Stimulated activated CD8-positive, alpha-beta memory T cell treated with anti-CD3 and anti-CD28 coated beads, Interleukin-4, amount 100 ng/mL, for 4 hours (primary cell): ENCODE measurements at places on chromosomes 12 and 14.
A peak's percentile ranks its signal among the peaks of the same experiment; 100 is the strongest.

GRCh38 chr14:79663453-79663852 is 547.9 kb downstream of the DIO2 start:
- DNase-seq = no peak

DNA sequence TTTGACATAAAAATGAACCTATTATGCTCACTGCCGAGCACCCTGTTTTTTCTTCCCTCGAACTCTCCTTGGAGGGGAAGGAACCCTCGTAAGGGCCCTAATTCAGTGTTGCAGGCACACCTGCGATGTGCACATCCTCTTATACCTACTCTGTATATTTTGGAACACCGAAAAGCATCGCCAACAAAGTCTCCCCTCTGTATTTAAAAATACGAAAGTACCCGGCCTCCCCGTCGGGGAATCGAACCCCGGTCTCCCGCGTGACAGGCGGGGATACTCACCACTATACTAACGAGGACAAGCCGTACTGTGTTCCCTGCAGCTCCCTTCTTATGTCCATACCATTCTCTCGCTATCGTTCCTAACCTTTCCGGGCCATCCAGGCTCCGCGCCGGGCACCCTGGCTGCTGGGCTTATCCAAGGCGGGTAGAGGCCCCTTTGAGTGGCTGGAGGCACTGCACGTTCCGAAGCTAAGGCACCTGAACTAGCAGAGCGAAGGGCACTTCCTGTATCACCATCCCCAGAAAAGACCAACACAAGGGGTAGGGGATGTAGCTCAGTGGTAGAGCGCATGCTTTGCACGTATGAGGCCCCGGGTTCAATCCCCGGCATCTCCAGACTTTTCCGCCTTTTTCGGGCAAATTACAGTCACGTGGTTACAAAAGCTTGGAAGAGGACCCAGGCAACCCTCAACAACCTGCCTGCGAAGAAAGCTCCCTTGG is 25.1 kb upstream of the UBC start:
- peak; percentile 75 for DNase-seq

- DNase-seq = no peak
Measured at GRCh38 chr14:71140157-71140556, 232.9 kb downstream of the PCNX1 start.

- DNase-seq = no peak
Measured at GRCh38 chr12:72366255-72366654, 94.1 kb downstream of the TRHDE start.

DNA sequence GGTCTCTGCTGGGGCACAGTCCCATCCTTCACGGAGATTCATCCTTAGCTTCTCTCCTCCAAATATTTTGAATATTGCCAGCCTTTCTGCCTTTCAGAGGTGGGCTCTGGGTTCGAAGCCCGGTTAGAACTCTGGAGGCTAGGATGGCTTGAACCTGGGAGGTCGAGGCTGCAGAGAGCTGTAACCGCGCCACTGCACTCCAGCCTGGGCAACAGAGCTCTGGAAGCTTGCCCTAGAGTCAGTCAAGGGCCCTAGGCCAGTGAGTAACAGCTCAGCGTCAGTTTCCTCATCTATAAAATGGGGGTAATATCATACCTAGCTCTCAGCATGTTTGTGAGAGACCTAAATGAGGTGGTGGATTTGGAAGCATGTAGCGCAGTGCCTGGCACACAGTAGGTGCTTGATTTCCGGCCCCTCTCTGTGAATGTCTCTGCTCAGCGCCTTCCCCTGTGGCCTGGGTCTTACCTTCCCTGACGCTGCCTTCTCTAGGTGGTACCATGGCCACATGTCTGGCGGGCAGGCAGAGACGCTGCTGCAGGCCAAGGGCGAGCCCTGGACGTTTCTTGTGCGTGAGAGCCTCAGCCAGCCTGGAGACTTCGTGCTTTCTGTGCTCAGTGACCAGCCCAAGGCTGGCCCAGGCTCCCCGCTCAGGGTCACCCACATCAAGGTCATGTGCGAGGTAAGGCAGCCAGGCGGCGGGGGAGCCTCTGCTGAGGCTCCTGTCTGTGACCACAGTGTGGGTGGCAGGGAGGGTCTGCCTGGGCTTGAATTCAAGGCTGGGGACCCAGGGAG is 3.4 kb downstream of the PTPN6 start:
- no peak for DNase-seq

DNA sequence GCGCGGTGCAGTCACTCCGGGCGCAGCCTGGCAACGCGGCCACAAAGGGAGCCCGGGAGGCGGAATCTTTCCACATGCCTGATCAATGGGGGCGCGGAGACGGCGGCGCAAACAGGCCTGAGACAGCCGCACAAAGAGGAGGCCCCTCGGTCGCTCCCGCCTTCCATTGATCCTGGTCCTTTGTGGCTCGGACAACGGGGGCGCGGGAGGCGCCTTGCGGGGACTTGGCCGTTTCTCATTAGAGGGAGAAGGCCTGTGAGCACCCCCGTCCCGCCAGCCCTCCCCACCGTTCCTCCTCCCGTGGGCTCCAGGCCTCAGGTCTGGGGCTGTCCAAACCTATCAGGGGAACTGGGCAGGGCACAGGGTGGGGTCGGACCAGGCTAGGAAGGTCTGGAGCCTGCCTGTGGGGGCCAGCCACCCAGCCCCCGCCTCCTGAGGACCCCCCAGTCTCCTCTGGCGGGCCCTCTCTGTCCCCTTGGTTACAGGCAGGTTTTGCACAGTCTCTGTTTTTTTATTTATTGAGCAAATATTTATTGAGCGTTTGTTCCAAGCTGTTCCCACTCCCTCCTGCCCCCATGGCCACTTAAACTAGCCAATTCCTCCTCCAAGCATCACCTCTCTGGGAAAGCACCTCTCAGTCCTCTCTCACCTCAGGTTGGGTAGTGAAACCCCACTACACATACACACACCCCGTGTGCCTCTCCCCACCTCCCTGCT is 29.0 kb upstream of the MSI1 start:
- DNase-seq = no peak

- DNase-seq = no peak
Measured at GRCh38 chr14:50345846-50346422, 33.8 kb downstream of the DMAC2L start.
